ENCODE measurements at places on chromosomes 3 and 15. TPM values are rescaled to one million over a fixed set of nuclear protein-coding genes. Genes with fewer than 3 reads are reported as not detected.

The AMOTL2 gene
- 50.0 TPM for total RNA-seq

The GALK2 gene
- 40.3 TPM for total RNA-seq

The EFCC1 gene
- 1.7 TPM for total RNA-seq

The GFM1 gene
- total RNA-seq, result 50.9 TPM

The CDC25A gene
- total RNA-seq, result 3.6 TPM

The ADAMTS7 gene
- total RNA-seq, result 10.2 TPM

The TCTA gene
- total RNA-seq, result 13.8 TPM

DNA sequence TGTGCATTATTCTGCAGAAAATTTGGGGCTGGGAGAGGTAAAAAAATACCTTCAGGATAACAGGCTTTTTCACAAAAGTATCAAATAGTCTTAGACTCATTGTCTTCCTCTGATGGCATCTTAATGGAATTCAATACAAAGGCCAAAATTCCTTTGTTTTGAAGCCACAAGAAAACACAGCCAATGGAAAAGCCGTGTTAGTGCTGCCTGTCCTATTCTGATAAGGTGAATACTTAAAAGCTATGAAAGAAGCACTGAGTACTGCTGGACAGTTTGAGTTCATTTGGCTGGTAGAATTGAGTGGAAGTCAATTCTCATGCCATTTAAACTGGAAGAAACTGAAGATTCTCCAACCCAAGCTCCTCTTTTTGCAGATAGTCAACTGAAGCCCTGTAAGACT lies 395.3 kb upstream of the TPRG1 start:
- DNase-seq, result no peak

DNA sequence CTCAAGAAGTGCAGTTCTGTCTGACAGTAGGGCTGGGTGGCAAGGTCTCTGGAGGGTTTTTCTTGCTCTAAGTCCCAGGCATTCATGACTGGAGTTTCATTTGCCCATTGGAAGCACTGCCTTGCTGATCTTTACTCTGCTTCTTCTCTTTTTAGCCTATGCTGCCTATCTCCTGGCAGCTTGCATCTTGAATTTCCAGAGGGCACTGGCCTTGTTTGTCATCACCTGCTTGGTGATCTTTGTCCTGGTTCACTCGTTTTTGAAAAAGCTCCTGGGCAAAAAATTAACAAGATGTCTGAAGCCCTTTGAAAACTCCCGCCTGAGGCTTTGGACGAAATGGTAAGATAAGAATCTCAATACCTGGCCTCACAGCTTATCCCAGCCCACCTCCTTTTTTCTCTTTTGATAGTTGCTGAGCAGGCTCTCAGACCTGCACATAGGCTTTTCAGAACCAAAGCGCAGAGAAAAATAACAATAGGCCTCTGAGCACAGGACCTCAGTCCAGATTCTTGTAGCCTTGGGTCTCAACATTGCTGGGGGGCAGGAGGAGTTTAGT lies 10.9 kb downstream of the SLC28A2 start:
- DNase-seq, result no peak

DNA sequence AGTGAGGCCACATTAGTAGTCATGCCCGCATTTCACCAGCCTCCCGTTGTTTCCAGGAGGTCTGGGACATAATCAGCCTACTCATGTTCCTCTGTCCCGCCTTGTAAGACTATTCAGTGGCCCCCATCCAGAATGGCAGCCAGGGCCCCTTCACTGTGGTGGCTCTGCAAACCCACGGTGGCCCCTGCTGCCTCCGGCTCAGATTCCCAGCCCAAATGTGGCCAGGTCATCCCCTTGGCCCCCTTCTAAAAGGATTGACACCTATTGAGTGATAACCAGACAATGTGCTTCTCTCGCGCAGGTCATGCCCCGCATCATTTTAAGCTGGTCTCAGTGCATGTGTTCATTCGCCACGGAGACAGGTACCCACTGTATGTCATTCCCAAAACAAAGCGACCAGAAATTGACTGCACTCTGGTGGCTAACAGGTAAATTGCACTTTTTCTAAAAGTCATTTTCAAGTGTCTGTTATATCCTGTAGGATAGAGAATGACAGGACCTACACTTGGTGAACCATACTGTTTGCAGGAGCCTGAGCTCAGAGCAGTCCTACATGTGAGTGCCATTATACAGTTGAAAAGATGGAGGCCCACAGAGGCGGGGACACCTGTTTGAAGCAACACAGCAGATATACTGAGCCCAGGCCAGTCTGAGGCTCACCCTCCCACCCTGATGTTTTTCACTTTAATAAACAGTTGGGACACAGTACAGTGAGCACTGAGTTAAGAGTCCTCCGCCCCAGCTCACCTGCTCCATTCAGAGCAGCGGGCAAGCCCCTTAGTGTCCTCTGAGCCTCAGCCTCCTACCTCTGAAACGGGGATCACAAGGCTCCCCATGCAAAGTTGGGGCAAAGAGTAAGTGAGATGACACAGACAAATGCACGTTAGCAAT lies 47.7 kb downstream of the PXYLP1 start:
- no peak for DNase-seq

- no peak for DNase-seq
These were observed 287.8 kb upstream of the GOLIM4 start for GRCh38 chr3:168383573-168383972.

DNA sequence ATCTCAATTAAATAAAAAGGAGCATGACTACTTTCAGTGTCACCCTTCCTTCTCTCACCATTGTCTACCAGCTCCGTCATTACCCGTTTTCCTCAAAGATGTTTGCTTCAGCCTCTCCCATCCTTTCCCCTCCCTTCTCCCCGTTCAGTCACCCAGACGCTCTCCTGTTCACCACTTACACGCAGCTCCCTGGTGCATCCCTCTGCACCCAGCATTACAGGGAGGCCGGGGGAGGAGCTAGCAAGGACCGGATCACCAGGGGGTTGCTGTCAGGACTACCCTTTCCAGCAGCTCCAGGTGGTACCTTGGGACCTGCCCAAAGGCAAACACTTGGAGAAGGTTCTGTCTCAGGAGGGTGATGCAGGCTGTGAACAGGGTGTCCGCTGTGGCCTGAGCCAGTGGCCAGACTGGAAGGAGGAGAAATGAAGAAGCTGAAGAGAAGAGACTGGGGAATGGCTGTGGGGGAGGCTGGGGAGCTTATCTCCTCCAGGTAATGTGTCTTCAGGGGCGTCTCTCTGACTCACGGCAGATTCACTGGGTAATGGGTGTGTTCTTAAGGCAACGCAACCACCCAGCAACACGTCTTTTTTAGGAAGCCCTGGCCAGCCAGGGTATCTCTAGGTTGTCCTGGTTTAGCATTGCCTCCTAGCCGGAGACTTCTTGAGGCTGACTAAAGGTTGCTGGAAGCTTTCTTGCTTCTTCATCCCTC lies 21.8 kb upstream of the BDH1 start:
- DNase-seq, result no peak

- DNase-seq, result no peak
These were observed 260.9 kb upstream of the KCNMB2 start for GRCh38 chr3:178275311-178275710.

- DNase-seq, result no peak
These were observed 97.9 kb upstream of the UNC13C start for GRCh38 chr15:53880357-53880756.

DNA sequence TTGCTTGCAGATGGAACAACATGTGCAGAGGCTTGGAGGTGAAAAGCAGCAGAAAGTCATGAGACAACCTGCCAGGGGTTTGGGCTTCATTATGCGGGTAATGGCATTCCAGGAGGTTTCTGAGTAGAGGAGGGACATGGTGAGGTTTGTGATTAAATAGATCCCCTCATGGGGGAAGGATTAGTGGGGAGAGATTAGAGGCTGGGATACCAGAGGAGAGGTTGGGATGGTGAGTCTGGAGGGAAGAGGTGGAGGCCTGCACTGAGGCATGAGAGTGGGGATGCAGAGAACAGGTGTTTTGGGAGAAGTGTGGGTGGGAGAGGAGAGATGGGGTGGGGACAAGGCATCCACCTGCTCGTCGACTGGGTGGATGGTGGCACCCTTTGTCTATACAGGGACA lies 6.8 kb upstream of the IQSEC1 start:
- no peak for DNase-seq

- DNase-seq, result peak; percentile 14
These were observed 34.1 kb upstream of the KLF13 start for GRCh38 chr15:31292391-31293015.

DNA sequence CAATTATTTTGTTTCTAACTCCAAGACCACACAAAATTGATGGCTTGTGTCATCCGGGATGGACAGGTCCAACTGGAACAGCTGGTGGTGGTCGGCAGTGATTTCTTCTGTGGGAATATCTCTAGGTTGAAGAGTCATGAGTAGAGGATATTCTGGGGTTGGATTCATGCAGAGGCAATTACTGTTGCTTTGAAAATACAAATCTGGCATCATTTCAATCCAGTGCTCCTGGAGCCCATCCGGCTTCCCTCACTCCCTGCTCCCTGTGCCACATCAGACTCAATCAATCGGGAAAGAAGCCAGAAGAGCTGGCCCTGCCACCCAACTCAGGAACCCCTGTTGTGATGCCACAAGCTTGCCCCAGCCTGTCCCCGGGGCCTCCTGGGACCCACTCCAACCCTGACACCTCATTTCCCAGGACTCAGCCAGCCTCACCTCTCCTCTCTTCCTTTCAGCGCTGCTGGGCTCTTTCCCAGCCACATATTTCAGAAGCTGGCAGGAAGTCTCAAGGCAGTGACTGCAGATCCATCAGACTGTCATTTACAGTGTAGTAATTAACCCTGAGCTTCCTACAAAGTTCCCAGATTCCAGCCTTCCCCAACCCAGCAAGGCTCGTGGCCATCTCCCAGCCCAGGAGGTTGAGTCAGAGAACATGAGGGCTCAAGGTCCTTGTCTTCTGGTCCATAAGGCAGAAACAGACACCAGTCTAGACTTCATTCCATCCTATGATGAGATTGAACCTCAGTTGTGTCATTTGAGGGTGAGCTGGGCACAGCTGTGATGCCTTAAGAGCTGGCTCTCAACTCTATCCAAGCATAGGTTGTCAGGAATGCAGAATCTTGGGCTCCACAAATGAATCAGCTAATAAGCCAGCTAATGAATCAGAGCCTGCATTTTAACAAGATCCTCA lies 114.0 kb downstream of the FAM174B start:
- DNase-seq, result no peak

GRCh38 chr3:42106646-42107045 lies 15.5 kb downstream of the TRAK1 start:
- no peak for DNase-seq

GRCh38 chr3:111373239-111373638 lies 168.8 kb upstream of the CD96 start:
- no peak for DNase-seq

GRCh38 chr3:36924744-36925521 lies 19.9 kb downstream of the TRANK1 start:
- no peak for DNase-seq

DNA sequence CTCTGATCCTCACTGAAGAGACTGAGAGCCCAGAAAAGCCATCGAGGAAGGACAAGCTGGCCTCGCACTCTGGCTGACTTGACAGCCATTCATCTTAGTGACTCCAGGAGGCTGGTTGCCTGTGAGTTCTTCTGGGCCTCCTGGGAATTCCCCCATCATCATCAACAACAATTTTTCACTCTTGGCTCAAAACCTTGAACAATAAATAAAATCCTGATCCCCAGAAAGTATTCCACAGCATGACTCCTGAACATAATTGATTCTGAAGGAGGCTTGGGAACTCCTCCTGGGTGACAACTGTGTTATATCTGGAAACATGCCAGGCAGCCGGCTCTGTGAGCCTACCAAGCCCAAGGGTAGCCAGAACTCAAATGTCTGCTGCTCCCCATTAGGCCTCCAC lies 188.6 kb downstream of the SHQ1 start:
- DNase-seq, result no peak

DNA sequence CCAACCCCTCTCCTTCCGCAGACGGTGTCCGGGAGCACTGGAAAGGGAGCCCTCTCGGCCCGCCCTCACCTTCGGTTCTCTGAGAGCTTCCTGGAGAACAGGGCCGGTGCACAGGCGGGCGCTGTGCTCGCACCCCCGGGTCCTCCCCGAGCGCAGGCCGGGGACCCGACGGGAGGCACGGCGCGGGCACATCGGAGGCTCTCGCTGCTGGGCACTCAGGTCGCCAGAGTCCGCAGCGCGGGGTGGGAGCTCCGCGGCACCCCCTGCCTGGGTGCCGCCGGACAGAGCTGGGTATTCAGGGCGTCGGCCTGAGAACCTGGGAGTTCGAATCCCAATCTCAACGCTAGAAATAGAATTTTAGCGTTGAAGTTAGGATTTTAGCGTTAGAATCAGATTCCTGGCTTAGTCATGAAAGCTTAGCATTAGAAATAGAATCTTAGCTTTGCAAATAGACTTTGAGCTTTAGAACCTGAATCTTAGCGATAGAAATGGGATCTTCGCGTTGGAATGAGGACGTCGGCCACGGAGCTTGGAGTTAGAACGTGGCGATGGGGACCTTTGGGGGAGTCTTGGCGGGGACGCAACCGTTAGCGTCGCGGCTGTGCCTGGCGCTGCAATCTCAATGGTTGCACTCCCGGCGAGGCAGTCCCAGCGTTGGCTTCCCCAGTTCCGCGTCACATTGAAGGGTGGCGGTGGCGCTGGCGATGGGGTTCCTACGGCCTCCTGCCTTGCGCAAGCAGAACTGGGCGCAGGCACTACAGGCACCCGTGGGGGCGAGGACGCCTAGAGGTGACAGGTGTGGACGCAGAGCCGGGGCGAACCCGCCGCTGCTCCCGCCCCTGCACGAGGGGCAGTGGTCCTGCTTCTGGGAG lies 549 bp downstream of the TRH start:
- peak; percentile 37 for DNase-seq

DNA sequence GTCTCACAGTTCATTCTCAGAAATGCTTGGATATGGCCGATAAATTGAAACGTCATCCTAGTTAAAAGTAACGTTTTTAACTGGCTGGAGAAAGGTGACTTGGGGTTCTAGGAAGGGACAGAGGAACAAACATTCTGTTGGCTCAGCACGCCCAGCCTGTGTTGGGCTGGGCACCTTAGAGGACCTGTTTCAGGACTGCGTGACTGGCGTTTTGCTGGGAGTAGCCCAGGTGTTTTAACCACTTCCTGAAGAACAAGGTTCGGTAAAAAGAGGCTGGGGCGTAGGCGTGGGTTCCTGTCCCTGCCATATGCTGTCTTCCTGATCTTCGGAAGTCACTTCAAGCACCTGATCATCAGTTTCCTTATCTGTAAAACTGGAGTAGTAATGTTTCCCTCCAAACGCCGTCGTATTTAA lies 1.1 kb upstream of the TLNRD1 start:
- no peak for DNase-seq

DNA sequence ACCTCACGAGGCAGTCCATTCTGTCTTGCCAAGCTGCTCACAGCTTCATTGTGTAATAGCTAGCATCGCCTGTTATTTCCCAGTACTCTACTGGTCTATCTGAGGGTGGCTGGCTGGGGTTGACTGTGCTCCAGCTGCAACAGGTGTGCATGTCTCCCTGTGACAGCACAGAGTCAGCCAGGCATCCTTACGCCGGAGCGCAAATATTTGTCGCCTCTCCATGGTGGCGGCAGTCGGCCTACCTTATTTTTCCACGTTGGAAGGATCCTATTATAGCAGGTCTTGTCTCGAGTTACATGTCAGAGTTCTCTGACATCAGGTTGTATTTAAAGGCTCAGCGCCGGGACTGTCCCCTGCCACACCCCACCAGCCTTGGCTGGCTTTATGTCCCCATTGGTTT lies 307.1 kb downstream of the TLE3 start:
- no peak for DNase-seq
